Activated naive CD8-positive, alpha-beta T cell treated with anti-CD3 and anti-CD28 coated beads, Interleukin-2, amount 10 ng/mL, durations not matched to agents 7 days and 5 days (primary cell): ENCODE measurements at places on chromosomes 4 and X. TPM values are rescaled to one million over a fixed set of nuclear protein-coding genes. Genes with fewer than 3 reads are reported as not detected.

- no peaks in the 10 kb centered on the region for H3K27me3 ChIP-seq
- no peaks in the 10 kb centered on the region for H3K4me1 ChIP-seq
- H3K36me3 ChIP-seq, result no peaks in the 10 kb centered on the region
- no peak for DNase-seq
- H3K4me3 ChIP-seq, result no peak overlapping the region
- H3K27ac ChIP-seq, result no peak overlapping the region
These were observed 329.9 kb upstream of the SLC7A11 start for GRCh38 chr4:138572007-138572406.

GRCh38 chr4:80054375-80054774 is 18.7 kb downstream of the ANTXR2 start:
- H3K4me3 ChIP-seq, result no peak overlapping the region
- H3K27ac ChIP-seq, result no peak overlapping the region
- no peak for DNase-seq
- H3K36me3 ChIP-seq, result peaks cover 22% of the 10 kb centered on the region

DNA sequence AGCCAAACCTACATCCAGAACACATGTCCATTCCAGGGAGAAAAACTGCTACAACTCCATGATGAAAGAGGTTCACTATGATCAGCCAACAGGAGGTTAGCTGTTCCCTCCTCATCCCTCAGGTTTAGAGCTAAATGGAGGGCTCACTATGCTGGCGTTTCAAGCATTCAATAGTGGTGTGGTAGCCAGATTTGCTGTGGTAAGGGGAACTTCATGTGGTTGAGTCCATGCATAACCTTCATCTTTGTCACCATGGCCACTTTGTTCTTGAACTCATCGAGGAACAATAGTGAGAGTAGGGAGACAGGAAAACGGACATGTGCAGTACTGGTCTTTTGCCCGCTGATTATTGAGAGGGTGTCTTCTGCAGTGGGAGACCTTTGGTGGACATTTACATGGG is 33.8 kb downstream of the ALPK1 start:
- H3K4me1 ChIP-seq, result peaks cover 6% of the 10 kb centered on the region
- H3K4me3 ChIP-seq, result no peak overlapping the region
- no peaks in the 10 kb centered on the region for H3K27me3 ChIP-seq
- H3K36me3 ChIP-seq, result peaks cover 19% of the 10 kb centered on the region
- H3K27ac ChIP-seq, result no peak overlapping the region
- no peak for DNase-seq

- H3K27me3 ChIP-seq, result no peaks in the 10 kb centered on the region
- H3K4me1 ChIP-seq, result no peaks in the 10 kb centered on the region
- no peak overlapping the region for H3K4me3 ChIP-seq
These were observed 118.9 kb downstream of the KLHL4 start for GRCh38 chrX:87636533-87636932.

- peaks cover 9% of the 10 kb centered on the region for H3K4me1 ChIP-seq
- peaks cover 10% of the 10 kb centered on the region for H3K27me3 ChIP-seq
- H3K4me3 ChIP-seq, result no peak overlapping the region
- H3K27ac ChIP-seq, result no peak overlapping the region
- no peaks in the 10 kb centered on the region for H3K36me3 ChIP-seq
- DNase-seq, result peak; percentile 54
These were observed 40.4 kb downstream of the RNF212 start for GRCh38 chr4:1072830-1073446.

DNA sequence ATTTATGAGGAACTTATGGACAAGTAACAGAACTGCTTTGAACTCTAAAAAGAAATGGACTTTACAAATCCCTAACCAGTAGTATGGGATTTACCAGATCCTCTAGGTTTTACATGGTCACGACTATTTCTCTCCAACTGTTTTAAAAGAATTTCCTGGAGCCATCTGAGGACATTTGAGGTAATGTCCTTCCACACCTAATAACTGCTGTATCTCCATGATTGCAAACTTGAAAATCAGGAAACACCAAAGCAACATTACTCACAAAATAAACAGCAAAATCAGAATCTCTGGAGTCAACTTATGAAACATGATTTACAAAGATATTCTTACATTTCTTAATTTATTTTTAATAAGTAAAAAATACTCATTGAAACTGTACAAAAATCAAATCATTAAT is 58.0 kb downstream of the STAP1 start:
- peaks cover 52% of the 10 kb centered on the region for H3K36me3 ChIP-seq
- no peak overlapping the region for H3K4me3 ChIP-seq
- H3K27ac ChIP-seq, result no peak overlapping the region
- no peaks in the 10 kb centered on the region for H3K27me3 ChIP-seq
- no peak for DNase-seq

DNA sequence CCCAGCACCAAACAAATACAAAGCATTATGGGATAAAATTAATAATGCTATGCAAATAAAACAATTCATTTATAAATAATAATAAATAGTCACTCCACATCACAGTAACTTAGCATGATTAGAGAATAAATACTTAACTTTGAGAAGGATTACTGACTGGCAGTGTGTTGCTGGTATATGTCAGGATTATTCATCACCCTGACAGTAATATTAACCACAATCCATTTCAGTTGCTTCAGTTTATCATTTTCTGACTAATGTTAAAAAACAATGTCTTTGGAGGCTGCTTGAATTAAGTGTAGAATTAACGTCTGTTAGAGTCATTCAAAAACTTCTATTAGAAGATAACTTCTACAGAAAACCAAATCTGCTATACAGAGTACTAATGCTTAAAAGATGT is 124.1 kb upstream of the MAB21L2 start:
- peaks cover 22% of the 10 kb centered on the region for H3K36me3 ChIP-seq
- no peak overlapping the region for H3K27ac ChIP-seq
- no peaks in the 10 kb centered on the region for H3K27me3 ChIP-seq
- no peaks in the 10 kb centered on the region for H3K4me1 ChIP-seq

- DNase-seq, result no peak
- no peaks in the 10 kb centered on the region for H3K27me3 ChIP-seq
- peaks cover 46% of the 10 kb centered on the region for H3K4me1 ChIP-seq
- peak overlapping the region; percentile 55 for H3K4me3 ChIP-seq
These were observed 58.4 kb upstream of the TADA2B start for GRCh38 chr4:6984612-6985425.

- no peak overlapping the region for H3K4me3 ChIP-seq
- H3K27me3 ChIP-seq, result no peaks in the 10 kb centered on the region
- no peaks in the 10 kb centered on the region for H3K36me3 ChIP-seq
- H3K27ac ChIP-seq, result no peak overlapping the region
- H3K4me1 ChIP-seq, result peaks cover 29% of the 10 kb centered on the region
- DNase-seq, result no peak
These were observed 6.3 kb upstream of the TBL1X start for GRCh38 chrX:9458516-9459078.

- DNase-seq, result no peak
- no peaks in the 10 kb centered on the region for H3K36me3 ChIP-seq
- no peaks in the 10 kb centered on the region for H3K27me3 ChIP-seq
- H3K27ac ChIP-seq, result no peak overlapping the region
These were observed 195.1 kb downstream of the PWWP3B start for GRCh38 chrX:106363214-106363613.

- peaks cover 3% of the 10 kb centered on the region for H3K27me3 ChIP-seq
- H3K27ac ChIP-seq, result no peak overlapping the region
- no peak for DNase-seq
- H3K4me3 ChIP-seq, result no peak overlapping the region
- peaks cover 2% of the 10 kb centered on the region for H3K4me1 ChIP-seq
These were observed 178.7 kb upstream of the EMCN start for GRCh38 chr4:100696531-100696930.

GRCh38 chrX:109327251-109327650 is 154.6 kb downstream of the GUCY2F start:
- H3K27me3 ChIP-seq, result no peaks in the 10 kb centered on the region
- no peak overlapping the region for H3K4me3 ChIP-seq
- H3K27ac ChIP-seq, result no peak overlapping the region
- H3K4me1 ChIP-seq, result no peaks in the 10 kb centered on the region

GRCh38 chrX:39734174-39734776 is 363.5 kb downstream of the BCOR start:
- peaks cover 3% of the 10 kb centered on the region for H3K4me1 ChIP-seq
- no peaks in the 10 kb centered on the region for H3K36me3 ChIP-seq
- H3K27ac ChIP-seq, result no peak overlapping the region
- no peak for DNase-seq

TEX11 gene
- total RNA-seq, result not detected

MEPE gene
- not detected for total RNA-seq

CAPN6 gene
- not detected for total RNA-seq

NHS gene
- 1.2 TPM for total RNA-seq

NDP gene
- total RNA-seq, result not detected

CXCL8 gene
- 2.3 TPM for total RNA-seq
